Right forelimb (tissue), 1 donor: ENCODE measurements at places on chromosomes 6 and 20.

DNA sequence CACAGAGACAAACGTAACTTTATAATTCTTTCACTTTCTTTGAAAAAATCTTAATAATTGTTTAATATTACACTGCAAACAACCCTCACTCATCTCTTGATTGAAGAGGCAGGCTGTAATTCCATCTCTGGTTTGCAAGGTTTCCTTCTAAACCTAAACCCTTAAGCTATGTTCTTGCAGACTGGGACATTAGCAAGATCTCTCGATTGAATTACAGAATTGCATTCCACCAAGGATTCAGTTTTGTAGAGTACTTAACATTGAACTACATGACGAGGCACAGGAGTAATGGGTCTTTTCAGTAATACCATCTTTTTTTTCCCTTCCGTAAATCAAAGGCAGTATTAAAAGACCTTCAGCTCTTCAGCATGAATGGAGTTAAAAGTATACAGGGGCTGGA is 111.6 kb upstream of the EEF1E1 start:
- no peak for DNase-seq

GRCh38 chr6:129695373-129696027 is 14.5 kb downstream of the ARHGAP18 start:
- DNase-seq, result no peak

DNA sequence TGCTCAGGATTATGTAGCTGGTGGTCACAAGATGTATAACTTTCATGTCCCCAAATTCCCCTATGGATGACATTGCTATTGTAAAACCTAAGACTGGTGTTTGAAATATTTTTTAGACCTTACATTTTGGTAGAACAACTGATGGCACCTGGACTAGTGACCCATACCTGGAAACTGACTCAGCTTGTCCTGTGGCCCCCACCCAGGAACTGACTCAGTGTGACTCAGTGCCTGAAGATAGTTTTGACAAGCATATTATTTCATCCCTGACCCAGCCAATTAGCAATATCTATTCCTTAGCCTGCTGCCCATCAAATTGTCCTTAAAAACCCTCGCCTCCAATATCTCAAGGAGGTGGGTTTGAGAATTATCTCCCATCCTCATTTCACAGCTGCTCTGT is 90.9 kb upstream of the GRIK2 start:
- no peak for DNase-seq

GRCh38 chr6:39785281-39785680 is 6.9 kb upstream of the DAAM2 start:
- DNase-seq, result no peak

DNA sequence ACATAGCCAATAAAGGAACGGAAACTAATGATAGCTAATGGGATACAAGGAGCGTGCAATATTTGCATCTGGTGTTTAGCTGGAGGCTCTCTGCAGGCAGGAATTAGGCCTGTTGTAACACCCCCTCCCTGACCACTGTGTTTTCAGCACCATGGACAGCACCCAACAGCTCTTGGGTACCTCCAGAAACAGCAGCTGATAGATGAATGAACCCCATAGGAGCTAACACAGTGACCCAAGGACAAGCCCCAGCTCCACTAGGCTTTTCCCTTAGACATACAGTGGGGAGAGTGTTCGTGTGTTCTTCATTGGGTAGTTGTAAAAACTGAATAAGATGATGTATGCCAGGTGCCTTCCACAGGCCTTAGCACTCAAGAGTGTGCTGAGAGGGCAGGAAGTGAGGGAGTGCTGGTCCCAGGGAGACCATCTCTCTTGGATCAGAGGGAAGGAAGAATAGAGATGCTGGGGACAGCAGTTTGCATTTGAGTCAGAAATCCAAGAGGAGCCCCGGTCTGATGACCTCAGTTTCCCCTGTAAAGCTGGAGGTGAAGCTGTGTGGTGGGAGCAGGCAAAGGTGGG is 161.3 kb downstream of the PHACTR3 start:
- no peak for DNase-seq

DNA sequence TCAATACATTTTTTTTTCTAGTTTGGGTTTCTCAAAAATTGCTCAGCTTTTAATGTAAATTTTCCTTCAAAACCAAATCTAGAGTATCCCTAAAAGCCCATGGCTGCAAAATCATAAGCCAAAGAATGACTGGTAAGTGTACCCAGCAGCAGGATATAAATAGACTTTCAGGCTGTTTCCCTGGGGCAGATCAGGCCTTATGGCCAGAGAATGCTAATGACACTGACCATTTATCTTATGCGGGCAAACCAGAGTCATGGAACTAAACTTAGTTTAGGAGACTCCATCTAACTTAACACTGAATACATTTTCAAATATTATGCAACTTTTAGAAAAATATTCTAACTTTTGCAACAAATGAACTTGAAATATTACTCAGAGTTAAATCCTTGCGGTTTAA is 7.4 kb downstream of the OSER1 start:
- no peak for DNase-seq

- DNase-seq, result peak; percentile 10
These were observed 7.1 kb downstream of the GLP1R start for GRCh38 chr6:39055661-39056060.

- DNase-seq, result peak; percentile 56
These were observed 97.9 kb upstream of the MTHFD1L start for GRCh38 chr6:150767571-150768018.

- no peak for DNase-seq
These were observed 57.6 kb downstream of the MEP1A start for GRCh38 chr6:46850792-46851191.

GRCh38 chr6:53792973-53793317 is 1.9 kb upstream of the LRRC1 start:
- DNase-seq, result no peak

- no peak for DNase-seq
These were observed 129.1 kb downstream of the SASH1 start for GRCh38 chr6:148471624-148472159.

DNA sequence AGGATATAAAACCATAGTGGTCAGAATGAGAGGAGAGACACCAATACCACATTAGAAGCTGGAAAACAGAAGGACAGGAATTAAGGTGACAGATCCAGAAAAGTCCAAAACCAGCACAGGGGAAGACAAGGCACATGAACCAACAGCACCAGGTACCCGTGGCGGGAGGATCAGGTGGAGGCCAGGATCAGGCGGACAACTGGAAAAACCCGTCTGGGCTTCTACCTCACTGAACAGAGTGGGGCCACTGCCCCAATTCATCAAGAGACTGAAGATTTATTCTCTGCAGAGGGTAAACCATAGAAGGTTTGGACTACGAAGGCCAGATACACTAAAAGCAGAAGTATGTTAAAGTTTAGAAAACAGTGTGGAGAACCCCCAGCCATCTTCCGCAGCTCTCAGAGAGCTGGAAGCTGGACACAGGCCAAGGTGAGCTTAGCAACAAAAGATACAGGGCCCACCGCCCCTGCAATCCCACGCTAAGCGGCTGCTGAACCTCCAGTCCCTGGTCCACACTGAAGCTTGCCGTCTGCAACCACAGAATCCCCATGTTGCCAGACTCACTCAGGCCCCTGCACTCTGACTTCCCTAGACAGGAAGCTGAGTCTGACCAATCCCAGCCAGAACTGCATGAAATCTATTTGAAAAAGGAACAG is 29.9 kb downstream of the ABHD12 start:
- DNase-seq, result no peak

- DNase-seq, result no peak
These were observed 50.6 kb downstream of the GJA10 start for GRCh38 chr6:89944826-89945407.

- DNase-seq, result no peak
These were observed 142.9 kb upstream of the OLIG3 start for GRCh38 chr6:137637121-137637520.

DNA sequence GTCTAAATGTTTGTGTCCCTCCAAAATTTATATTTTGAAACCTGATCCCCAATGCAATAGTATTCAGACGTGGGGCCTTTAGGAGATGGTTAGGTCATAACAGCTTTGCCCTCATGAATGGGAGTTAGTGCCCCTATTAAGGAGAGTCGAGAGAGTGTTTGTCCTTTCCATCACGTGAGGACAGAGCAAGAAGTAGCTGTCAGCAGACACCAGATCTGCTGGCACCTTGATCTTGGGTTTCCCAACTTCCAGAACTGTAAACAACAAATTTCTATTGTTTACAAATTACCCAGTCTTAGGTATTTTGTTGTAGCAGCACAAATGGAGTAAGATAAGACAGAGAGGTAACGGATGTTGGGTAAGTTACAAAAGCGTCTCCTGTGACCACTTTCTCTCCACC is 46.6 kb downstream of the FAM50B start:
- no peak for DNase-seq

DNA sequence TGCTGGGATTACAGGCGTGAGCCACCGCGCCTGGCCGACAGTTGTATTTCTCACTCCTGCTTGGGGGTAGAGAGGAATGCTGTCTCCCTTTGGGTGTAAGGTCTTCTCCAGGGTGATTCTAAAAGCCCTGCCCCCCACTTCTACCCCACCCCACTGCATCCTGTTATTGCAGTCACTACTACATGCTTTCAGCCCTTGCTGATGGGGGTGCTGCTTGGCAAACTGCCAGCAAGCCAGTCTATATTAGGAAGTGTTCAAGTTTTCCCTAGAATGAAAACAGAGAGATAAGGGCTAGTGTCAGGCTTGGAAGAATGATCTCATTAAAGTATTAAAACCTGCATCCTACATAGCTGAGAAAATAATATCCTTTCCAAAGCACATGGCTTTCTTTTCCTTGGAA is 31.3 kb downstream of the TTI1 start:
- no peak for DNase-seq

DNA sequence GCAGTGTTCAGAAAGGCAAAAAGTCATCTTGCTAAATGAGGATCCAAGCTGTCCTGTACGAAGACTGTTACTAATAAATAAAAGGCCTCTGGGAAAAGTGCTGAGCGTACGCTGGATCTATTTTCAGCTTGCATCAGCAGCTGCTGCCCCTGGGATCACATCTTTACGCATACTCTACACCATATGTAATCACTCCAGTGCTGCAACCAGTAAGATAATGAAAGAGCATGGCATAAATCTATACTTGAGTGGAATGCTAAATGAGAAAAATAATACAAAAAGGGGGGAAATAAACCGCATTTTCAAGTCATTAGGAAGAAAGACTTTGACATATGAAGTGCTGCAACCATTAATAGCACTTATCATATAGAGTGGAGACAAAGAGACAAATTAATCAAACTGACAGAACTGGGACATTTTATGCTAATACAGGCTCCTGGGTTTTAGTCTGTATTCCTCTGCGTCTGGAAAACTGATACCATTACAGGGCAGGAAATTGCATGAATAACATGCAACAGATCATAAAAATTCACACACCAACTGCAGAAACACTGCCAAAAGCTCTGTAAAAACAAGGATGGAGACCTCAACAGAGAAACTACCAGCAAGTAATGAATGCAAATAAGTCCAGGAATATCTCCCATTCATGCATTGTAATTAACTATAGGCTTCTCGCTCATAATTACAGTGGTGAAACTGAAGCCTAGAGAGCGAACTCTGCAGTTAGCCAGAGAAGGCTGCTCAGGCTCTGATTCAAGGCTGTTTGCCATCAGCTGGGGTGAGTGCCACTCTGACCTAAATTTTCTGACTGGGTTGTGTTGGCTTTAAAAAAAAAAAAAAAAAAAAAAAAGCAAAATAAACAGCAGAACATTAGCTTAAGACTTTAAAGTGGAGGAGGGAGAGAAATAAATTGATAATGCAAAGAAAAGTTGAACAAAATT is 83.8 kb downstream of the GJA10 start:
- peak; percentile 56 for DNase-seq

DNA sequence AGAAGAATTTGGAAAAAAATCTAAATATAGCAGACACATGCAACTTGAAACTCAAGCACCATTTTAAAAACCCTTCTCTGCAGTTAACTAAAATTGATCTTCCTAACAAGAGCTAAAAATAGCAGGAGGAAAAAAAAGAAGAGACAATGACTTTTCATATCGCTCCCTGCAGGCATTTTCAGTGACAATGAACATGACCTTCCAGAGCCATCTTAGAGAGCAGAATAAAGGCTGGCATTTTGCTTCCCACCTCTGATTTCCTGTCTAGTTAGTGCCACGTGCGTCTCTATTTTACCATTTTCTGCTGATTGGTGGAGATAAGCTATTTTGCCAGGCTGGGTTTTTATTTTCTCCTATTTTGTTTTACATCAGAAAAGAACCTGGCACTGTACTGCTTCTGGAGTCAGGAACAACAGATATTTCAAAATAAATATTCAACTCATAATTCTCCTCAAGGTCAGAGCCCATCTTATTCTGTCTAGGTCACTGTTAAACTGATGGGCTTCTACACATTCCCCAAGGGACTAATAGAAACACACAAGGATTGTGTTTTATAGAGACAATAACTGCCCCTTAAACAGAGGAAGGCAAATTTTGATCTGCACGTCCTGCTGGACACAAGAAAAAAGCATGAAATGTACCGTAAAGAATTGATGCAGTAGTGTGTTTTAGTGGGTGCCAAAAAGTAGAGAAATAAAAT is 70.2 kb upstream of the ENPP5 start:
- no peak for DNase-seq

GRCh38 chr6:74096329-74096728 is 400.3 kb downstream of the CD109 start:
- DNase-seq, result no peak

DNA sequence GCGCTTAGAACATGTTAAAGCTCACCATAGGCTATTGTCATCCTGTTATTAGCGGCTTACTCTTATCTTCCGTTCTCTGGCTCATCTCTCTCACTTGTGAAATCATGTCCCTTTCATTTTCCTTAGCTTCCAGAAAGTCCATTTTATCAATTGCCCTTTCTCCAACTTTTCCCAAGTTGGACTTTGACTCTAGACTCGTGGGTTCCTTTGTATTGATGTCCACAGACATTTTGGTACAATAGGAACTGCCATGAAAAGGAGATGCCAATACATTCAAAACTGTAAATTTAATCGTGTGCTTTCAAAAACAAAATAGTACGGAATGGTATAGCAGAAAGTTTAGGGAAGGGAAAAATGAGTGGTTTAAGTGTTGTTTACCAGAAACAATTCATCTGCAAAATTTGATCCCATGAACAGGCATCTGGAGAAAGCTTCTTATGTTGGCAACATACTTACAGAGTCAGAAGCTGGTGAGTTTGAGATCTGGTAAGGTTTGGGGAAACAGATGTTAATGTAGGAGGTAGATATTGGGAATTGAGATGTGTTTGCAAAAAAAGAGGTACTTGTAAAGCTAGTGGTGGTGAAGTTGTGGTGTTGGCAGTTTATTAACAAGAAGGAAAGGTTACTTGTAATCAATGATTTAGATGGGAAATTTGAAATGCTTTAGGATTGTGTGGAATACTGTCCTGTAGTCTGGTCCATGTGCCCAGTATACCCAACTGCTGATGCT is 10.2 kb upstream of the HIVEP1 start:
- no peak for DNase-seq

DNA sequence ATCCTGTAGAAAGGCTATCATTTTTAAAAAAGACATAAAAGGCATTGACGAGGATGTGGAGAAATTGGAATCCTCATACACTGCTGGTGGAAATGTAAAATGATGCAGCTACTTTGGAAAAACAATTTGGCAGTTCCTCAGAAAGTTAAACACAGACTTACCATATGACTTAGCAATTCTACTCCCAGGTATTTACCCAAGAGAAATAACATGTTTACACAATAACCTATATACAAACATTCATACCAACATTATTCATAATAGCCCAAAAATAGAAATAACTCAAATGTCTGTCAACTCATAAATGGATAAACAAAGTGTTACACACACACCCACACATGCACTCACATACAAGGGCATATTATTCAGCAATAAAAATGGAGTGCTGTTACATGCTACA is 23.4 kb upstream of the CEP85L start:
- DNase-seq, result no peak
